A549 treated with CORT108297 at 1 μM for 4 hours (cell line): ENCODE measurements at places on chromosomes 16 and 17. TPM values are rescaled to one million over a fixed set of nuclear protein-coding genes. Genes with fewer than 3 reads are reported as not detected.

ARL5C gene
- not detected in 5 replicates for total RNA-seq

ZNF750 gene
- not detected in 5 replicates for total RNA-seq

COPZ2 gene
- 11.2 to 19.9 TPM (median 16.7 TPM) in 5 replicates for total RNA-seq

KCNG4 gene
- total RNA-seq: not detected in 5 replicates

GAS2L2 gene
- 0.06 to 0.15 TPM (median 0.09 TPM) in 5 replicates for total RNA-seq
